ENCODE measurements at places on chromosomes 3 and 15.

DNA sequence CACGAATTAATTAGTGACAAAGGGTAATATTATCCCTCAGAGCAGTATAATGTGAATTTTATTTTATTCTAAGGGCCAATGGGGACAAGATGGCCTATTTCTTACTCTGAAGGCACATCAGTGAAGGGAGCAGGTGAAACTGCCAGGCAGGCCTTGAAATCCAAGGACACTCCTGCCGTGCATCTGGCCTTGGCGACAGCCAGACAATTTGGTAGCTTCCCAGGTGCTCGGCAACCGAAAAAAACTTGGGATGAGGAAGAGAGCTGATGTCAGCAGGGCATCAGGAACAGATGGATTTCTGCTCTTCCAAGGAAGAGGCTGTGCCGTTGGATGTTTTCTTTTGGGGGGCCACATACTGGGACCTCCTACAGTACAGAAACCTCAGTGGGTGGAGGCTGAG is 83.2 kb upstream of the ADAMTSL3 start:
- DNase-seq, result no peak

GRCh38 chr3:60764870-60765269 is 486.4 kb downstream of the FHIT start:
- no peak for DNase-seq

DNA sequence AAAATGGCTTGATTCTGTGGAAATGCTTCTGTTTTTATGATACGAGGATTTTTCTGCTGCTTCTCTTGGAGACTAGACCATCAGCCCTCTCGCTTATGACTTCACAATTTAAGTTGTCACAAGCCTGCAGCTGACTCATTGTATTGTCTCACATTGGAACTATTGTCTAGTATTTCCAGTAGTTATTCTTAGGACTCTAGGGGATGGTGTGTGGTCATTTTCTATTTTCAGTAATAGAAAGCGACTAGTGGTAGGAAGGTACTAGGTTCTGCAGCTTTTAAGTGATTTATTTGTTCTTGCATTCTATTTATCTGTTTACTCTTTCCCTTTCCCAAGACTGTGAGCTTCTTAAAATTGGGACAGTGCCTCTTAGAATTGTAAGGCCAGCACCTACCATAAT is 66.3 kb upstream of the CRTC3 start:
- DNase-seq, result no peak

DNA sequence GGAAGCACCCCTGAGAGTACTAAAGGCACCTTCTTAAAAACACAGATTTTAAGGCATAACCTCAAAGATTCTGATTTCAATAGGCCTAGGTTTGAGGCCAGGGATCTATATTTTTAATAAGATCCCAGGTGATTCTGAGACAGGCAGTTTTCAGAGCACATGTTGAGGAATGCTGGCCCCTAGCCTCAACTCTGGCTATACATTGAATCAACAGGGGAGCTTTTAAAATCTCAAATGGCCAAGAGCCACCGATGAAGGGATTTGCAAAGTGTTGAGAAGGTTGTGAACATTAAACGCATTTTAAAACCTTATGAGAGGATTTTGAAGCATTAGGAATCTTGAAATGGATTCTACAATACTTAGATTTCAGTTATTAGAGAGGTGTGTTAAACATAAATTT is 268.8 kb upstream of the ARHGEF26 start:
- no peak for DNase-seq

DNA sequence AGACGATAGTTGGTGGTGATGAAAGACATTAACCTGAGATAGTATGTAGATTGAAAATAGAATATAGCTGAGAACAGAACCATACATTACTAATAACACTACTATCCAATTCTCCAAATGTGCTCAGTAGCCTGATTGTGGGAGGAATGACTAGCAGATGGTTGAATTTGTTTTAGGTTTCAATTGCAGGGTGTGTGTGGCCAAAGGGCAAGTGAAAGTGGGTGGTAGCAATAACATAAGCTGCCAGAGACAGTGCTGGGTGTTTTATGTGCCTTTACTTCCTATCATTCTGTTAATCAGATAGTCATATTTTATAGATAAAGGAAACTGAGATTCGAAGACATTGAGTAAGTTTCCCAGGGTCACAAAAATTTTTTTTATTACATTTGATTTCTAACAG is 249.5 kb upstream of the ARL6 start:
- DNase-seq, result no peak

- no peak for DNase-seq
These were observed 199.2 kb upstream of the TMC3 start for GRCh38 chr15:81573098-81573746.

DNA sequence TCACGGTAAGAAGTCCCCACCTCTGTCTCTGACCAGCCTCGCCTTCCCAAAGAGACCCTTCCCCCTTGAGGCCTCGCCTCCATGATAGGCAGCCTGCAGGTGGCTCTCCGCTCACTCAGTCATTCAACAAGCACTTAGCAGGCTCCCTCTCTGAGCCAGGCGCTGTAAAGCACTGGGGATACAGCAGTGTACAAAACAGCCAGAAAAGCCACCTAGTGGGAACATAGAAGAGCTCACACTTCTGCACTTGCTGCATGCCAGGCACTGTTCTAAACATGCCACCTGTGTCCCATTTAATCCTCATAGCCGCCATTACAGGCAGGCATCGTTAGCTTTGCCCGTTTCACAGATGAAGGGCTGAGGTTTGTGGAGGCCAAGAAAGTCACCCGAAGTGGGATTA is 56.0 kb downstream of the SEMA3G start:
- no peak for DNase-seq

DNA sequence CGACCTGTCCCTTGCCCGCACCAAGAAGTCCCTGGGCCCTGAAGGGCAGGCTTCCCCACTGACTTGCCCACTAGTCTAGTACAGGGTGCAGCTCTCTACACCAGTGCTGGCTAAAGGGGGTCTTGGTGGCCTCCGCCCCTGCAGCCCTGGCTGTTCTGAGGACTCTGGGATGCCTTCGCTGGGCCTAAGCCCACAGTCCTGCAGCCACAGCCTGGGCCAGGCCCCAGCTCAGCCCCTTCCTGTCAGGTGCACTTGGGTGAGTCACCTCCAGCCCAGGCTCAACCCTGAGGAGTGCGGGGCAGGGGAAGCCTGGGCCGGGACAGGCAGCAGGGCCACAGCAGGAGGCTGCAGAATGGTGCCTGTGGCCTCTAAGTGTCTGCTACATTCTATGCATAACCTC is 971 bp downstream of the C3orf22 start:
- no peak for DNase-seq

DNA sequence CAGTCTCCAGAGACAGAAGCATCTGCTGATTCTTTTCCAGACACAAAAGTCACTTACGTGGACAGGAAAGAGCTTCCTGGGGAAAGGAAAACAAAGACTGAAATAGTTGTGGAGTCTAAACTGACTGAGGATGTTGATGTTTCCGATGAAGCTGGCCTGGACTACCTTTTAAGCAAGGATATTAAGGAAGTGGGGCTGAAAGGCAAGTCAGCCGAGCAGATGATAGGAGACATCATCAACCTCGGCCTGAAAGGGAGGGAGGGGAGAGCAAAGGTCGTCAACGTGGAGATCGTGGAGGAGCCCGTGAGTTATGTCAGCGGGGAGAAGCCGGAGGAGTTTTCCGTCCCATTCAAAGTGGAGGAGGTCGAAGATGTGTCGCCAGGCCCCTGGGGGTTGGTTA is 25.4 kb downstream of the SYNM start:
- no peak for DNase-seq

- no peak for DNase-seq
These were observed 1116.4 kb downstream of the OTOL1 start for GRCh38 chr3:162612991-162613390.

DNA sequence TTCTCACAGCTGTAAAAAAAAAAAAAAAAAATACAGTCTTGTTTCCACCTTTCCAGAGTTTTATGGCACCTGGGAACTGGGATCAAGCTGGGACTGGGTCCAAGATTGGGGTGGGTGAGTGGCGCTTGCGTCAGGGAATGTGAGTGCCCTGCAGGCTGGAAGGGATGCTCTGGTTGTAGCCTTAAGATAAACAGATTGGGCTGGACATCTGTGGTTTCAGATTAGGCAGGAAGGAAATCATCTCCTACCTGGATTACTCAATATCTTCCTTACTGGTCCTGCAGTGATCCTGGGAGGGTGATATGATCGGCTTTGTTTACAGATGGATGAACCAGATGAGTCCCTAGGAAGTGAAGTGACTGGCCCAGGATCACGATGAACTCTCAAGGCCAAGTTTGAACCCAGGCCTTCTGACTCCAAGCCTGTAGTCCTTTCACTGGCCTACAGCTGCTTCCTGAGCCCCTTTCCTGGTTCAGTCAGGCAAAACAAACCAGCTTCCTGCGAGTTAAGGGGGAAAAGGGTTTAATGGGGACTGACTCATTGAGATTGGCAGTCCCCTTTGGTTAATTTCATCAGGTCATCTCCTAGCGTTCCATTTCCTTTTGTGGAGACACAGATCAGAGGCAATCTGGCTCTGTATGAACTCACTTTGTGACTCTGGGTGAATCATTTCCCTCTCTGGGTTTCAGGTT is 179.8 kb downstream of the THSD4 start:
- no peak for DNase-seq

DNA sequence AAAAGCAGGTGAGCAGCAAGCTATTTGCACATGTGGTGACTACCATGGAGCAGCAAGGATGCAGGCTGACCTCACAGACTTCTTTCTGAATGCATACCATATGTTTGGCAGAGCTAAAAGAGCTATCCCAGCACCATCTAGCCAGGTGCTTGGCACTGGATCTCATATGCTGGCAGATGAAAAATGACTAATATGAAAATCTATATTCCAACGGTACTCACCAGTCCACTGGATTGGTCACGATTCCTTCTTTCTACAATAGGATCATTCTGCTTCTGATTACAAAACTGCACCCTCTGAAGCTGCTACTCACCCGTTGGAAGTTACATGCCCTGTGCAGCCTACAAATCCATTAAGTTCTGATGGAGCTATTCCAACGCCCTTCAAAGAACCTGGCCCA is 714.3 kb upstream of the CFAP20DC start:
- DNase-seq, result no peak

GRCh38 chr3:113051302-113051711 is 60.5 kb downstream of the GTPBP8 start:
- peak; percentile 61 for DNase-seq

- no peak for DNase-seq
These were observed 207.3 kb downstream of the CHL1 start for GRCh38 chr3:403826-404225.

GRCh38 chr3:179227349-179227748 is 23.6 kb downstream of the KCNMB3 start:
- DNase-seq, result no peak

DNA sequence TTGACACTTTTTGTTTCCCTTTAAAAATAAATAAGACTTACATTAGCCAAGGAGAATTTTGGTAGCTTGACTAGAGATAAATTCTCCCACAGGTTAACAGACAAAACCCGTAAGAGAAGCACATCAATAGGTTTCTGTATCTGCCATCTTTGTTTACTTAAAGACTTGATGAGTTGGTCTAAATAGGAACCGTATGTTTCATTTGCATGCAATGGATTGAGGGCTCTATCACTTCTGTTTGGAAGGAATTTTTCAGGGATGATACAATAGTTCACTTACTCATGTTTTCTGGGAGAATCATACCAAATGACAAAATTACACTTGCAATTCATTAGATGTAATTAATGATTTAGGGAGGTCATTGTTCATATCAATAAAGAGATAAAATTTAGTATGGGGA is 631.5 kb upstream of the NR2F2 start:
- DNase-seq, result no peak

GRCh38 chr3:190926619-190927018 is 64.1 kb upstream of the GMNC start:
- no peak for DNase-seq

Measured in T-helper 22 cell (primary cell).